ENCODE measurements at places on chromosomes 11 and 22.

- DNase-seq = no peak
Observed at GRCh38 chr22:17958166-17958565, 66.2 kb downstream of the MICAL3 start.

DNA sequence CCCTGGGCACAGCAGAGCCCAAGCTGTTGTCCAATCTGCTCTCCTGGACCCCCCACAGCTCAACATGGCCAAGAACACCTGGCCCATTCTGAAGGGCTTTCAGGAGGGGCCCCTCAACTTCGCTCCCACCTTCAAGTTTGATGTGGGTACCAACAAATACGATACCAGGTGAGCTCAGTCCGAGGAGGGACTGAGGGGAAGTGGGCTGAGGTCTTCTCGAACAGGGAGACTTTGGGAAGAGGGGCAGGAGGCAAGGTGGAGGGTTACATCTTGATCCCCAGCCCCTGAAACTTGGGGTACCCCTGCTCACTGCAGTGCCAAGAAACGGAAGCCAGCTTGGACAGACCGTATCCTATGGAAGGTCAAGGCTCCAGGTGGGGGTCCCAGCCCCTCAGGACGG lies 5.4 kb downstream of the INPP5J start:
- DNase-seq = no peak

DNA sequence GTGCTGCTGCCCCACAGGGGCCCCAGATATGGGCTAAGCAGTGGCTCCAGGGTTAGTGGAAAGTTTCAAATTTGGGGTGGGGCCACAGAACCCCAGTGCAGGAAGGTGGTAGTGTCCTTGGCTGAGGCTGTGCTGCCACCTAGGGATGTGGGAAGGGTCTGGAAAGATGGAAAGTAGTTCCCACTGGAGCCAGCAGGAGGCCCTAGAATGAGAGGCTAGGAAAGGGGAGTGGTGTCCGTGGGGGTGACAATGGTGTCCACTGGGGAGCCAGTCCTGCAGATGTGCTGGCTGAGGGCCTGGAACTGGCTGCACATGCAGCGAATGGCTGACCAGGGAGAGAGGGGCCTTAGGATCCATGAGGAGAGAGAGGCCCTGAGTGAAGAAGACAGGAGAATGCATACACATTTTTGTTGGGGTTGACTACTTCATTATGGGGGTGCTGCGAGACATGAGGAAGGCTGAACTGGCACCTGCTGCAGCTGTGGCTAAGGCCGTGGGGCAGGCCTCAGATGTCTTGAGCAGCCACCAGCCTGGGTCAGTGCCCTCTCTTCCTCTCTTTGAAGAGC lies 21.1 kb downstream of the RFPL3 start:
- no peak for DNase-seq

DNA sequence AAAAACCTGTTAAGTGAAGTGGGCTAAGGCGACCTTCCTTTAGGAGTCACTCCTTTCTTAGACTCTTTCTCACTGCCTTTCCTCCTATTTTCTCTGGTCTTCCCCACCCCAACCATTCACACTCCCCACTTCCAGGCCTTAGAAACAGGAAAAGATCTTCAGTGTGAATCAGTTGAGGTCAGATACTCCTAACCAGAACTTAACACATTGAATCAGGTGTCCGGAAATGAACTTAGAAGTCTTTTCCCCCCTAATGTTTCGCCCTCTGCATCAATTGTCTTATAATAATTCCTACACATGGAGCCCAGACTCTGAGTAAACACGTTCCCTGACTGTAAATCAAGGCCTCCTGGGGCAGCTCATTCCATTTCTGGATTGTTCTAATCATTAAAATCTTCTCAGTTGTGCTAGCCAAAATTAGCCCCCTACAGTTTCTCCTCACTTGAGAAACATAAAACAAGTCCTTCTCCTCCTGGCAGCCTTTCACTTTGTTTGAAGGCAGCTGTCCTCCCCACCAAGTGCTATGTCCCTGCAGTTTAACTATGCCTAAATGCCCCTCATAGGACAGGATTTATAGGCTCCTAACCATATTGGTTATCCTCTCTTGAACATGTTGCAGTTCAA lies 32.7 kb upstream of the USP47 start:
- DNase-seq = no peak

DNA sequence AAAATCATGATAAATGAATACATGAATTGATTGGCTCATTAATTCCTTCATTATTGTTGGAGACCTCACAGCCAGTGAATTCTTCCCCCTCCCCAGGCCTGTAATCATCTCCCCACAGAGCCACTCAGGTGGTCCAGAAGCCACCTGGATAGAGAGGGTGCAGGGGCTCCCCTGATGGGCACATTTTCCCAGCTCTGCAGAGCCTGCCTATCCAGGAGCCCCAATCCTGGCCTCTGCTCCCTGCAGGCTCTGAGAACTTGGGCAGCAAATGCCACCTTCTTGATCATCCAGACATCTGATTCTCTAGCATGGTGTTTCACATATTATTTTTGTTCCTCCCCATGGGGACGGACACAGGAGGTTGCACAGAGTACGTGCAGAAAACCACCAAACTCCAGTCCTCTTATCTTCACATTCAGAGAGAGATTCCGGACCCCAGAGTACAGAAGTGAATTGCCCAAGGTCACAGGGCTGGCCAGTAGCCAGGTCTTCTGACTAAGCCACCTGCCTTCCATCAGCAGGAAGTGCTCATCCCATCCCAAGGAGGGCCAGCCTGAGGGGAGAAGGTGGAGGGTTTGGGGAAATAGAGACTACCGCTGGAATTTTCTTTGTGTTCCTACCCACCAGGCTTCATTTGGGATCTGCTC lies 348.0 kb downstream of the BUD13 start:
- no peak for DNase-seq

GRCh38 chr11:33892906-33893594 lies 1.2 kb upstream of the LMO2 start:
- DNase-seq = no peak

GRCh38 chr22:37063431-37064420 lies 12.2 kb downstream of the KCTD17 start:
- no peak for DNase-seq

GRCh38 chr11:14529951-14530350 lies 9.8 kb upstream of the PSMA1 start:
- DNase-seq = no peak

DNA sequence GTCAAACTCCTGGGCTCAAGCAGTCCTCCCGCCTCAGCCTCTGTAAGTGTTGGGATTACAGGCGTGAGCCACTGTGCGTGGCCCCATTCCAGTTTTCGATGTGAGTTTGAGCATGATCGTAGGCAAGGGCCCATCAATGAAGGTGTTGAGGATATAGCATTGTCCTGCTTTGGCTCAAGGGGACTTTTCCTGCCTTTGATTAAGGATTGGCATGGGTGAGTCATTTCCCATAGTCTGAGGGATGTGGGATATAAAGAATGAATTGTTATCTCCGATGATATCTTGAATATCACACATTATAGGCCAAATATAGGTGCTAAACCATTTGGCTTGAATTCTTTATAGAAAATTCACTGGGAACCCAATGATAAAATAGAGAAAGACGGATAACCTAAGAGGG lies 30.4 kb downstream of the STIM1 start:
- no peak for DNase-seq

GRCh38 chr11:1297576-1298473 lies 11.6 kb downstream of the TOLLIP start:
- no peak for DNase-seq

DNA sequence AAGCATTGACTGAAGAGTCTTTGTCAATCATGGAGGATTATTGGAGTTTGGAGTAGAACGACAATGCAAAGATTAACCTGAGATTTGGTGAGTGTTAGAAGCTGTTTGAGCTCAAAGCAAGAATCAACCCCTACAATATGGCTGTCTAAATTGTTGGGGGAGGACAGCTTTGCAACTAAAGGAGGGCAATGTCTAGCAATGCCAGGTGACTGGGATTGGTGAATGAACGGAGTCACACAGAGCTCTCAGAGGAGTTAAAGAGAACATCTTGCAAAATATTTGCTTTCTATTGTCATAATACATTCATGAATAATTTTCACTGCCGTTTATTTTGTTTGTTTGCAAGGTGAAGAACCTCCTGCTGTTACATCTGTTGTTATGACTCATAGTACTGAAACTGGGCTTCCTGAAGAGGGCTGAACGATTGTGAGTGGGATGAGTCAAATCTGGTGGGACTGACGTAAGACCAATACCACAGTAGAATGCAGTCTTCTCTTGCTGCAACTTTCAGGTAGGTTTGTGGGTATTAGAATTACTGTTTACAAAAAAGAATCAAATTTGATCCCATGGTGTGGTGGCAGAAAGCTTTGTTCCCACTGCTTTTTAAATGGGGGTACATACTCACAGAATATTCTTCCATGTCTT lies 281.9 kb downstream of the CADM1 start:
- DNase-seq = no peak

GRCh38 chr22:19693581-19693980 lies 20.7 kb upstream of the SEPTIN5 start:
- DNase-seq = no peak

DNA sequence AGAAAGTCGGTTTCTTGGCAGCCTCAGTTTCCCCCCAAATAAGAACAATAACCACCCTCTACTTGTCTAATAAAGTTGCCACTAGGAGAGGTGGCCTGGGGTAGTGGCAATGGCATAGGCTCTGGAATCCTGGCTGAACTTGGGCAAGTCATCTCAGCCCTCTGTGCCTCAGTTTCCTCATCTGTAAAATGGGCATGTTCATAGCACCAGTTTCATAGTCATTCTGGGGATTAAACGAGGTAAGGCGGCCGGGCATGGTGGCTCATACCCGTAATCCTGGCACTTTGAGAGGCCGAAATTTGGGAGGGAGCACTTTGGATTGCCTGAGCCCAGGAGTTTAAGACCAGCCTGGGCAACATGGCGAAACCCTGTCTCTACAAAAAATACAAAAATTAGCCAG lies 63.0 kb downstream of the SGSM1 start:
- no peak for DNase-seq

GRCh38 chr11:118074785-118075184 lies 2.1 kb upstream of the TMPRSS4 start:
- no peak for DNase-seq

DNA sequence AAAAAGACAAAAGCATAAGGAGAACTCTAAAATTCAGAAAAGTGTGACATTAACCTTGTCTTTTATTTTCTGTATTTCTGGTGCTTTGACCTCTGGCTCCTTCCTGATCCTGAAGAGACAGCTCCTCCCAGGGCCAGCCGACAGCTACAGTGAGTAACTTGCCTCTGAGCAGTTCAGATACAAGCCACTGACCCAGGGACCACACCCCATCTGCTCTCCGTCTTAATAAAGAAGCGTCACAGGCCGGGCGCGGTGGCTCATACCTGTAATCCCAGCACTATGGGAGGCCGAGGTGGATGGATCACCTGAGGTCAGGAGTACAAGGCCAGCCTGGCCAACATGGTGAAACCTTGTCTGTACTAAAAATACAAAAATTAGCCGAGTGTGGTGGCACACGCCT lies 6.5 kb downstream of the MLC1 start:
- DNase-seq = no peak

DNA sequence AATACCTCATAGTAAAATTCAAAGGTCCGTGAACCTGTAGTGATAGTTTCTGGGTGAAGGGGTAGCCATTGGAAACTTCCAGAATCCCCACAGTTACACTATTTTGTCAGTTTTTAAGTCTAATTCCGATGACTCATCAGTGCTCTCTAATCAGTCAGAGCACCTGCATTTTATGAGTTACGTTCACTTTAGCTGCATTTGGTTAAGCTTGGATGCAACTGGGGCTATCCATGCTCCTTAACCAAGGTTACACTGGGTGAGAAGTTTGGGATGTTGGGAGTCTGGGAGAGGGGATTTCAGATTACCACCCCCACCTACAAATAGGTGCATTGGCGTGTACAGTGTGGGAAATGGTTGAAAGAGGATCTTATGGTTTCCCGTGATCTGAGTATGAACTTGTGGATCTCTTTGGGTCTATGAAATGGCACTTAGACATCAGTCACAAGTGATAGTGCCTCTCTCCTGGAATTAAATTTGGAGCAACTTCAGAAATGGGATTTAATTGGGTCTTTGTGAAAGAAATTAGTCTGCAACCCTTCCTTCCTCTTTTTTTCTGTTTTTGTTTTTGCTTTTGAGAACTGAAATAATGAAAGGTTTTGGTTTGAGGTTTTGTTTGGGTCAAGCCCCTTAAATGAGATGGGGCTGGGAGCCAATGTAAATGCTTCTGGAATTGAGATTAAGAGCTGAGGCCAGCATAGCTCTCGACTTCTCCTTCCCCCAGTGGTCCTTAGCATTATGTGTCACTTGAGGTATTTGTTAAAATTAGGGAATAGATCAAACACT lies 31.5 kb downstream of the EHF start:
- no peak for DNase-seq

DNA sequence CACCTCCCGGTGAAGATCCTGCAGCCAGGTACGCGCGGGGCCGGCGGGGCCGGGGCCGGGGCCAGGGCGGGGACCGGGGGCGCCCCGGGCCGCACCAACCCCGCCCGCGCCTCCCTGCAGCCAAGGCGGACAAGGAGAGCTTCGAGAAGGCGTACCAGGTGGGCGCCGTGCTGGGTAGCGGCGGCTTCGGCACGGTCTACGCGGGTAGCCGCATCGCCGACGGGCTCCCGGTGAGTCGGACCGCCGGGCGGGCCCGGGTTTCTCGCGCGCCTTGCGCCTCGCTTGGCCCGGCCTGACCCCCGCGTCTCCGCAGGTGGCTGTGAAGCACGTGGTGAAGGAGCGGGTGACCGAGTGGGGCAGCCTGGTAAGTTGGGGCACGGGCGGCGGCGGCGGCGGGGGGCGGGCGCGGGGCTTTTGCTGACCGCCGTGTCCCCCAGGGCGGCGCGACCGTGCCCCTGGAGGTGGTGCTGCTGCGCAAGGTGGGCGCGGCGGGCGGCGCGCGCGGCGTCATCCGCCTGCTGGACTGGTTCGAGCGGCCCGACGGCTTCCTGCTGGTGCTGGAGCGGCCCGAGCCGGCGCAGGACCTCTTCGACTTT lies 531 bp downstream of the PIM3 start:
- DNase-seq = no peak

DNA sequence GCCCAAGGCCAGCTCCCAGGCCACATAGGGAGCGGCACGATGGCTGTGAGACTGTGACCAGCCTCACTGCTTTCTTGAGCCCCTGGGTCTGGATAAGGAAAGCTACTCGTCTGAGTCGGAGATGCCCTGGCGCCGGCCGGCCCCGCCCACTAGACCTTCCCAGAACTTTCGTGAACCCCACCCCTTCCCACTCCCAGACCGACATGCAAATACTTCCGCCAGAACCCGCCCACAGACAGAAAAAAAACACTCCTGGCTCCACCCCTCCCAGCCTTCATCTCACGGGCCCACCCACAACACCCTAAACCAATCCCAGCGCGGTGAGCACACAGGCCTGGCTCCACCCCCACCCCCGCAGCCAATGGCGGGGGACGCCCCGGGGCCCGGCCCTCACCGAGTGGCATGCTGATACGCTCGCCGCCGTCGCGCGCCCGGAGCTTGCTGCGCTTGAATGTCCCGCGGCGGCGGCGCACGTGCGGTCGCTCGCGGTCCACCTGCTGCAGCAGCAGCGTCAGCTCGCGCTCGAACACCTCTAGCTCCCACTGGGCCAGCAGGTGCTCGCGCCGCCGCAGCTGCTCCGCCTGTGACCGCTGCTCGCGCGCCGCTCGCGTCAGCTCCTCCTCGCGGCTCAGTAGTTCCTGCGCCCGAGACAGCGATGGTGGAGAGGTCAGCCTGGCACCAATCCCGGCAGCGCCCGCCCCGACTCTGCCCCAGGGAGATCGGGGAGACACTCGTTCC lies 7.0 kb downstream of the MAP3K11 start:
- no peak for DNase-seq

Data from activated naive CD8-positive, alpha-beta T cell treated with anti-CD3 and anti-CD28 coated beads, Interleukin-2, amount 50 U/mL, for 16 hours (primary cell).